PC-3 (cell line): ENCODE measurements at places on chromosomes 4 and X. TPM values are rescaled to one million over a fixed set of nuclear protein-coding genes. Genes with fewer than 3 reads are reported as not detected.

Gene NRK
- total RNA-seq, result 0.73 and 0.86 TPM in 2 replicates

Gene SPANXA1
- total RNA-seq, result not detected in 2 replicates

Gene ARMCX2
- 0.58 and 0.98 TPM in 2 replicates for total RNA-seq

Gene ZNF711
- total RNA-seq, result 0.86 and 1.6 TPM in 2 replicates

Gene PPBP
- not detected in 2 replicates for total RNA-seq

Gene SLITRK4
- total RNA-seq, result 2.3 and 3.7 TPM in 2 replicates

Gene PPM1K
- total RNA-seq, result 3.0 and 5.7 TPM in 2 replicates

Gene GASK1B
- total RNA-seq, result 0.46 and 0.51 TPM in 2 replicates

Gene TMSB15C
- total RNA-seq, result 3.5 and 4.6 TPM in 2 replicates

Gene RS1
- not detected in 2 replicates for total RNA-seq

Gene TBC1D8B
- total RNA-seq, result 1.0 and 1.8 TPM in 2 replicates

- DNase-seq, result no peak
Measured at GRCh38 chr4:7357323-7357722, 77.4 kb downstream of the PSAPL1 start.

- peak; percentile 35 for DNase-seq
Measured at GRCh38 chrX:39725928-39726619, 371.7 kb downstream of the BCOR start.

GRCh38 chr4:68359508-68359907, 9.6 kb upstream of the YTHDC1 start:
- DNase-seq, result no peak

- no peak for DNase-seq
Measured at GRCh38 chr4:80171251-80171650, 26.1 kb upstream of the PRDM8 start.

DNA sequence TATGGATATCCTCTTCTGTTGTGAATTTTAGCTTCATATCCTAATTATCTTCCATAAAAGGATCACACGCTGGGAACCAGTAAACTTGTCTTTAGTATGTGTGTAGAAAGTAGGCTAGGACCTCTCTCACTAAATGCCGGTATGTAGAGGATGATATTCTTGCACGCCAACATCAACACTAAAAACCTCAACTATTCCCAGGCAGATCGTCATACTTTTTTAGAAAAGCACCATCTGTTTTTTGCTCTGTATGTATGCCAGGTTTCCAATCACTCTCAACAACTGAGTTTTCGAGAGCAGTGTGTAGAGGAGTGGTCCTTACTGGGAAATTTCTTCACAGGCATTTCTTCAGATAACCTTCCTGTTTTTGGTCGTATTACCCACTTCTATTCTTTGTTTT, 283.6 kb downstream of the GALNTL6 start:
- no peak for DNase-seq

DNA sequence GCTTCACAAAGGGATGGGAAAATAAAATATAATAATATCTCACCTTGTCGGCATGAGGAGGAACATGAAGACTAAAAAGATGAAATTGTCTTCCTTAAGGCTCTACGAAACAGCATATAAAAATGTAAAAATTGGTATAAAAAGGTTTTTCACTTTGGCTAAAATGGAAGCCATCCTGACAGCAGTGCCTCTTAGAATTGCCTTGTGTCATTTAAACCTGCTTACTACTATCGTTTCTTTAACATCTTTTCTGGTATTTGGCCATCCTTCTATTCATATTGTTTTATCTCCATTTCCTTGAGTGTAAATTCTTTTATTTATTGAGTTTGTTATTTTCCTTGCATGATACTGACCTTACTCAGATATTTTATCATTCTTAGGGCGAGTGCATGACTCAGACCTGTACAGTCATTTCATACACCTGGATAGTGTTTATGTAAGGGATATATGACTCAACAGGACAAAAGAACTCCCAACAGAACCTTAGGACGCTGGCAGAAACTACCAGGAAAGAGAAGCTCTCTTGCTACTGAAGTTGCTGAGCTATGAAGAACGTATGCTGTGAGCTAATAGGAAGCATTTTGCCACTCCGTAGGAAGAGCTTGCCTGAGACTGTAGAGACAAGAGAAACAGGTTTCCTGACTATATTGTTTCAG, 5.8 kb upstream of the CDKN2AIP start:
- DNase-seq, result peak; percentile 94

- DNase-seq, result no peak
Measured at GRCh38 chrX:42680666-42681065, 97.3 kb downstream of the PPP1R2C start.

DNA sequence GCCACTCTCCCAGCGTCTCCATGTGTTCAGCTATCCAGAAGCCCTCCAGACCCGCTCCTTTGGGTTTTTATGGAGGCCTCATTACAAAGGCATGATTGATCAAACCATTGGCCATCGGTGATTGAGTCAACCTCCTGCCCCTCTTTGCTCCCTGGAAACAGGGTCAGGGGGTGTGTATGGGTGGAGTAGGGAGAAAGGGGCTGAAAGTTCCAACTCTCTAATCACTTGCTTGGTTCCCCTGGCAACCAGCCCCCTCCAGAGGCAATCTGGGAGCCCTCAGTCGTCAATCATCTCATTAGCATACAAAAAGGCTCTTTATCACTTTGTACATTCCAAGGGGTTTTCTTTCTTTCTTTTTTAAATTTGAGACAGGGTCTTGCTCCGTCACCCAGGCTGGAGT, 2.3 kb downstream of the TRIM2 start:
- no peak for DNase-seq

DNA sequence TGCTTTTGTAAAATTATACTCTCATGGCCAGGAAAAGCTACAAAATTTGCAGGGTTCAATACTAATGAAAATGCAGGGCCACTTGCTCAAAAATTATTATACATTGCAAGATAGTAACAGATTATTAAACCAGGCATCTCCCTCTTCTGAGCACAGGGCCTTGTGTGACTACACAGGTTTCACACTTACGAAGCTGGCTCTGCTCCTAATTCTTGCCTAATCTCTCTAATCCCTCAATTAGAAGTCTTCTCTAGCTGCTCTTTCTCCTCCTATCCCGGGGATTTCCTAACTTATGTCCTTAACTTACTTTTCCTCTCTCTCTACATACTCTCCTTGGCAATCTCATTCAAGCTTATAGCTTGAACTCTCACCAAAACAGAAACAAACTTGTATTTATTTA, 168.3 kb downstream of the AREG start:
- no peak for DNase-seq

GRCh38 chr4:11228530-11228929, 200.2 kb downstream of the HS3ST1 start:
- DNase-seq, result peak; percentile 79

DNA sequence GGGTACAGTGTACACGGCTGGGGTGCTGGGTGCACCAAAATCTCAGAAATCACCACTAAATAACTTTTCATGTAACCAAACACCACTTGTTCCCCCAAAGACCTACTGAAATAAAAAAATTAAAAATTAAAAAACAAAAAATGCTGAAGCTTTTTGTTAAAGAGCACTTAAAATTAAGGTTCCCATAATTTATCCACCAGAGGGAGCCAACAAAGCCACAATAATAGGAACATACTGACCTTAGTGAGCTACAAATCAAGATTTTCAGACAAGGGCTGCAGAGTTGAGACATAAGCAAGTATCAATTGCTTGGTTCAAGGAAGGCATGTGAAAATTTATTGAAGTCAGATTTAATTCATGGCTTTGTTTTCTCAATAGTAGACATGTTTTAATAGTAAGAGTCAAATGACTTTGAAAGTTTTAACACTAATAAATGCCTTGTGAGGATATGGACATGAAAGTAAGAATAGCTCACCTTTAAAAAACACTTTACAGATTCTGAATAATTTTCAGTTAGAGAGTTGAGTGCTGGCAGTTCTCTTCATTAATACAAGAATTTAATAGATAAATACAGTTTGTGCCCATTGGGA, 43.0 kb upstream of the SCOC start:
- DNase-seq, result peak; percentile 61

DNA sequence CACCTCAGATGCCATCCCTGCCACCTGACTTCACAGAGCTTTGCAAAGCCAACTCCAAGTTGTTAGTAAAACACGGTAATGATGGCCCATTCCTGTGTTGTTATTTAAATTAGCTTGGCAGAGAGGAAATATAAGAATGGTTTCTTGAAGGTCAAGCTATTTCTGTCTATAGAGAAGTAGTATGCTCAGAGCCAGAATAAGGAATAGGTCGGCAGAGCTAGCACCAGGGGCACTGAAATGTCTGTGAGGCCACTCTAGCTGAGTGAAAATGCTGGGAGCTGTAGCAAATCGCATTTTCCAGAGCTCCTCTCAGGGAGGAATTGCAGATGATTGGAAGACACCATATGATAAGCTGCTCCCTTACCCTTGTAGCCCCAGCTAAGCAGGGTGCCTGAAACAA, 615.4 kb upstream of the NR3C2 start:
- no peak for DNase-seq

GRCh38 chr4:75880278-75880677, 22.0 kb downstream of the PPEF2 start:
- no peak for DNase-seq

GRCh38 chr4:65845199-65845773, 175.0 kb upstream of the EPHA5 start:
- no peak for DNase-seq

DNA sequence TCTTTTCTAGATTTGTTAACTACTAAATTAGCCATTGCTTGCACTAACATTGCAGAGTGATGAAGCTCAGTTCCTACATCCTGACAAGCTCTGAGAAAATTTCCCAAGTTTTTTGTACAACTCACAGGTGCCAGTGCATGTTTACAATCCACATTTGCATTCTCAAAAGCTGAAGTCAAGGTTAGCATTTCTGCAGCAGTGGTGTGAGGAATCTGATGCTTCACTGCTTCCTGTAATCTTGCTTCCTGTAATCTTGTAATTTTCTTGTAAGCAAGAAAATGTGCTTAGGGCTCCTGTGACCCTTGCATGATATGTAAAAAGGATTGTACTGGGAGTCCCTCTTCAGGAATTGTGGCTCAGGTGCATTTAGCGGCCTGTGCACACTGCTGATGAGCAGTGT, 207.4 kb upstream of the CXCL13 start:
- DNase-seq, result no peak

DNA sequence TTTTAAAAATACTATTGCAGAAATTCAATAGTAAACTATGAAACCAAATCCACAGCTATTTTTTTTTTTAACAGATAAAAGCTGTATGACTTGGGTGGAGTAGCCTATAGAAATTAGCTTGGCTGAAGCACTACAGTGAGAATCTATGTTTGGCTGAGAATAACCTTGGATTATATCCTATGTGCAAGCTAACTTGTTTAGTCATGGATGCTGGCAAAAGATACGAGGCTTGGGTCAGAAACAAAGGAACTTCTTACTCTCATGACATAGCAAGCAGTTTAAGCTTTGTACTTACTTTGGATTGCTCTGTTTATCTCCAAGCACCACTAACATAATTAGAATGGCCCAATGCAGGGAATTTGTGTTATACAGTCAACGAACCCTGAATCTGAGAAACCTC, 119.2 kb upstream of the GRID2 start:
- no peak for DNase-seq

GRCh38 chrX:338836-339400, 20.3 kb upstream of the GTPBP6 start:
- no peak for DNase-seq

DNA sequence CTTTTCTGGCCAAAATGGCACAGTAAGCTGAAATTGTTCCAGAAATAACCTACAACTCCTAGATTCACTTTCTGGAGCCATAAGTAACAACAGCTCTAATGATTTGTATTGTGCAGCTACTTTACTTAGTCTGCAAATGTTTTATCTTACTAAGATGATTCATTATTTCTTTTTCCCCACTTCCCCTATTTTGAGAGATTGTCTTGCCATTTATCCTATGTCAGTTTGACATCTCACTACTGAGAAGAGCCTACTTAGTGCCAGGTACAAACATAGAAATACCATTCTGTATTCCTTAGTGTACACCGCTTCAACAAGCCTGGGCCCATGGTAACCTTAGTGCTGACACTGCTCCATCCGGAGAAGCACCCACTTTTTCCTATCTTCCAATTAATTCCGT, 13.8 kb upstream of the STK26 start:
- no peak for DNase-seq

DNA sequence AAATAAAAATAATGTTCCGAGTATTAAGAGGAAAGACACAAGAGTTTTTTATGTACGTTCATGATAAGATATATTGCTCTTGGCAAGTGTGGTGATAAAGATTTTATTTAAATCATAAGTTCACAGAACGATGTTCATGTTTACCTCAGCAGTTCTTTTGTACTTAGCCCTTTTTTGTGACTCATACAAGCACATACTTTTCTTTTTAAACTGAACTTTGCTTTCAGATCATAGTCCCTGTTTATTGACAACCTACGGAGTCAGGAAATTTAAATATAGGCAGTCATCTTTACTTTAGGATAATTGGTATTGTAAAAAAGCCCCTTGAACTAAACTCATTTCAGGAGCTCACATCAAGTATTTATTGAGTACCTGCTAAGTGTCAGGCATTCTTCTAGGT, 1.3 kb upstream of the CTSO start:
- no peak for DNase-seq

GRCh38 chr4:83269256-83269655, 15.3 kb downstream of the COQ2 start:
- DNase-seq, result no peak

DNA sequence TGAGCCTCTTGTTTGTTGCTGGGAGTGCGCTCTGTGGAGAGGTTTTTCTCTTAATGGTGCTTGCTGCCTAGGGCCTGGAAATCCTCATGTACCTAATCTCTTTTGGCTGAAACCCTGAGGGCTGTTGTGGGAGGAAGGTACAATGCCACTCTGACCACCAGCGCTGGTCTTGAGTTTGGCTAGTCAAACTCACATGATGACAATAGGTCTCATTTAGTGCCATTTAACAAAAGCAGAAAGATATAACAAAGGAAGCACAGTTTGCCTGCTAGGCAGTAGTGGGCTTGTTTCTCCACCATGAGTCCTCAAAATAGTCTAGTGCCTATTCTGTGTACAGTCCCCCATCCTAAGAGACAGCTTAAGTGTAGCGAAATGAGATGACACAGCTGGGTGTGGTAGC, 111.3 kb downstream of the TSPAN7 start:
- DNase-seq, result no peak

DNA sequence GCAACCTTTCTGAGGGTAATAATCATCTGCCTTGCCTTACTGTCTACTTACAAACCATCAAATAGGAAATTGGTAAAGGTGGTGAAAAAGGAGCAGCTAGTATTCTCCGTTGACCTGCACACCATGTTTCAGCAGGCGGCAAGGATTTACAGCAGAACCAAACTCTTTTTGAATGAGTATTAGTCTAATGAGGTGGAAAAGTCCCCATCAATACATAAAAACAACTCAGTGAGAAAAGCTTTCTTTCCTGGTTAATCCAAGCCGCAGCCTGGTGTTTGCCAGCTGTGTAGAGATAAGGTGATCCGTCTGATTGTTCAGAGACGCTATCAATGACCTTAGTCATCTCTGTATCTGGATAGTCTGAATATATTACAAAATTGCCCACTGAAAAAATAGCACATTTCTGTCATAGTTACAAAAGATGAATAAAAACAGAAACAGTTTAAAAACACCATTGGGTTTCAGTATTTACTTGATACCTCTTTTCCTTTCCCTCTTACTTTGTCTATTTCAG, 110.4 kb upstream of the TBC1D9 start:
- DNase-seq, result no peak

- no peak for DNase-seq
Measured at GRCh38 chrX:118574666-118575065, 79.1 kb downstream of the DOCK11 start.
